ENCODE measurements at places on chromosomes 1 and 21.

- DNase-seq: no peak
These were observed 42.4 kb upstream of the LRRC8C start for GRCh38 chr1:89590341-89591080.

- DNase-seq: no peak
These were observed 27.3 kb upstream of the ACTA1 start for GRCh38 chr1:229461032-229461668.

DNA sequence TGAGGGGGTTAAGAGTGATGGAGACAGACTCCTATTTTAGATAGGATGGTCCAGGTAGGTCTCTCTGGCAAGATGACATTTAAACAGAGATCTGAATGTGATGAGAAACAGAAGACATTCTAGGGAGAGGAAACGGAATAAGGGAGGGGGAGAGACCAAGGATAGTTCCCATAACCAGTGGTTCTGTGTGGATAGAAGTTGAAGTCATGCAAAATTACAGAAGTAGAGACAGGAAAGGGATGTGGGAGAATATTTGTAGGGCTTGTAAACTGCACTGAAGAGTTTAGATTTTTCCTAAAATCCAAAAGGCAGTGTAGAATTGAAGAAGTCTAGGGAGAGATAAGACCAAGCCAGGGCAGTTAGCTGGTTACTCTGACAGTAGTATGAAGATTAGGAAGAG lies 200.6 kb downstream of the GRIK1 start:
- no peak for DNase-seq

DNA sequence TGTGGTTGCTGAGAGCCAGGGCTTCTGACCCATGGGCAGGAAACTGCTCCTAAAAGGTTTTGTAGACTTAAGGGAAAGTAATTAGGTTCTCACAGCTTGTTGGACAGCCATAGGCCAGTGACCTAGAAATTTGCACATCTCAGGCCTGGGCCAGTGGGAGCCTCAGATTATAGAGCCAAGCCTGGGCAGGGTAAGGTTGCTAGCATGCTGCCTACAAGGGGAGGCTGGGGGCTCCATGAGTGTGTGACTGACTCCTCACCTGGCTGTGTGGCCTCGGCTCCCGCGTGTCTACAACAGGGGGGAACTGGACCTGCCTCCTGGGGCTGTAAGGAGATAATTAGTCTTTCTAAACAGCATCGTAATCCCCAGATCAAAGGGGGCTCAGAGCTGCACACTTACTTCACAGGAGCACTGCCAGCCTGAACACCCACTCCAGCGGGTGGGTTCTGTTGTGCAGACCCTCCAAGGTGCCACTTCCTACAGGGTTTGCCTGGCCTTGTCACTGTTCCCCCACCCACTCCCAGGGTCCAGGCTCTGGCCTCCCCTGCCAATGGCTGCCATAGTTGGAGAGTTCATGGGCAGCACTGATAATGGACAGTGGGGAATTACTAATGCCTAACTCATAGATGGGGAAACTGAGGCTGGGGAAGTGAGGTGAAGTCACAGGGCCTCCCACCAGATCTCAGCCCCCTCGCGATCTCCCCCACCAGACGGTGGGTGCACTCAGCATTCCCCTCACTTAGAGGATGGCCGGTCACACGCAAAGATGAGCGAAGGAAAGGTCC lies 230.4 kb upstream of the TMEM51 start:
- no peak for DNase-seq

DNA sequence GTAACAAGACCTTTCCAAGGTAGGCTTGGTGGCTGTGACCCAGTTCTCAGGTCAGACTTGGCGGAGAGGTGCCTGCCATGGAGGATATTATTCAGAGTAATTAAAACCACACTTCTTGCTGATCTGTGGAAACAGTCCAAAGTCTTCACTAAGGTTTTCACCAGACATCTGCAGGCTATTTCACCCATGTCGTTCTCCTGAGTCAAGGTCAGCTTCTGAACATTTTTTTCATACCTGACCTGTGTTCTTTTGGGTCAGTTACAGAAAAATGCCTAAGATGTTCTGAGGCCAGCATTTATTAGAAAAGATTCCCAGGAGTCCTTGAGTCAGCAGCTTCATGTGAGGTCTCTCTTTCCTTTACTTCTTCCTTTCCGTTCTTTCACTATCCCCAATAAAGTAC lies 54.9 kb downstream of the RGL1 start:
- no peak for DNase-seq

GRCh38 chr21:42039470-42039901 lies 29.3 kb upstream of the ZBTB21 start:
- no peak for DNase-seq

DNA sequence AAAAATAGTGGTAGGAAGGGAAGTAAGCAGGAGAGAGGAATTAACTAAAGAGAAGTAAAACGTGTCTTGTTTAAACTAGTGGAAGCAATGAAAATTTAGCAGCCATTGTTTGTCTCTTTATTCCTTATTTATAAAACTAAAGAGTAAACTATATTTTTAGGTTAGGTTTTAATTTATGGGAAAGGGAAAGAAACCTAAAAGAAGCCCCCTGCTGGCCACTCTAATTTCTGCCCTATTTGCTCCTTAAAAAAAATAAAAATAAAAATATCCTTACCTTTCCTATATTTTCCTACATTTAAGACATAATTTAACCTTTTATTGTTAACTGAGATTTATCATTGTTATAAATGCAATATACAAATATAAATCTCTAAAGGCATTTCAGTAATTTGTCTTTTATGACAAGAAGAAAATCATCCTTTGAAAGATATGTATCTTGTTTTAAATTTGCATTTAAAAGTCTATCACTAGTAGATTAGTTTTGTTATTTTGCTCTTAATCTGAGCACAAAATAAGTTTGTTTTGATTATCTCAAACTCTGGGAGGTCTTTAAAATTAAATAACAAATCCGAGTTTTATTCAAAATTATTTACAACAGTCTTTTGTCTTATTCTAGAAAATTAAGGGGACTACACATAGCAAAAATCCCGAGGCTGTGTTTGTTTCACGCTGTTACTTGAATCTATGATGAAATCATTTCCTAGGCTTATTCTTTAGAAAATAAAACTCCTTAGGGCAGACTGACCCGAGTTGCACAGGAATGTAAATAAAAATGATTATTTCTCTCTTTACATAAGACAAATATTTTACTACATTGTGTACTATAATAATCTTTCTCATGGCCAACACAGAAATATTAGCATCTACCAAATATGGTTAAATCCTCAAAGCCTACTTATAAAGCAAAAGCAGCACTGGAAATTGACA lies 201.7 kb downstream of the NRIP1 start:
- peak; percentile 37 for DNase-seq

DNA sequence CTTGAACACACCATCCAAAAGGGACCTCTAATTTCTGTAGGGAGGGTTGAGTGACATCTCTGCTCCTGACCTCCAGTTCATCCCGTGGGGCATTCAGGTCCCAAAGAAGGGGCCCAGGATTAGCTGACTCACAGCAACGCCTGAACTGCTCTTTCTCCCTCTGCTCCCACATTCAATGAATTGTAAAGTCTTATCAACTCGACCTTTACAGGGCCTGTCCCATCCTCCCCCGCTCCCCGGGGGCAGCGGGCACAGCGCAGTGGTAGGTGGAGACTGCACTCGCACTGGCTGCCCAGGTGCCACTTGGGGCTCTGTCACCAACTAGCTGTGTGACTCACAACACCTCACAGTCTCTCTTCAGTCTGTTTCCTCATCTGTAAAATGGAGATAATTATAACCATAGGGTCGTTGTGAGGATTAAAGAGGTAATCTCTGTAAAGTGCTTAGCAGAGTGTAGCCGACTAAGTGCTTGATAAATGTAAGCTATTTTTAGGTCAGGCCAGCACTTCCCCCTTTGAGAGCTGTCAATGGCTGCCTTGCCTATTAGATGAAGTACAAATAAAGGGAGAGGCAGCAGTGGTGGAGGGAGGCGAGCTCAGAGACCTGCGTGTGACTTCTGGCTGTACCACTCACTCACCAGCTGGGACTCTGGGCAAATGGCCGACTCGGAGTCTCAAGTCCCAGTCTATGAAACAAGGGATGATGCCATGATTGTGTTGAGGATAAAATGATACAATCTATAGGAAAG lies 637 bp upstream of the MYBPHL start:
- DNase-seq: no peak

DNA sequence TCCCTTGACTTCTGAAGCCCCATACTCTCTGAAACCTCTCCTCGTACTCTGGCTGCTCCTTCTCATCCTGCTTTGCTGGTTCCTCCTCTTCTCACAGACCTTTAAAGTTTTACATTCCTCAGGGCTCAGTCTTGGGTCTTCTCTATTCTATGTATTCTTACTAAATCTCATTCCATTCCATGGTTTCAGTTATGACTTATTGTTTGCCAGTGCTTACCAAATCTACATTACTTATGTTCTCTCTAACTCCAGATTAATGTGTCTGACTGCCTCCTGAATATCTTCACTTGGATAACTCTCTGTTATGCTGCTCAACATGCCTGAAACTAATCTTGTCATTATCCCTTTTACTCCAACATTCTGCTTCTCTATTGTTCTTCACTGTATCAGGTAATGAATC lies 5.4 kb upstream of the SLC35D1 start:
- DNase-seq: no peak

GRCh38 chr21:16912075-16912474 lies 600.8 kb upstream of the CXADR start:
- DNase-seq: no peak

DNA sequence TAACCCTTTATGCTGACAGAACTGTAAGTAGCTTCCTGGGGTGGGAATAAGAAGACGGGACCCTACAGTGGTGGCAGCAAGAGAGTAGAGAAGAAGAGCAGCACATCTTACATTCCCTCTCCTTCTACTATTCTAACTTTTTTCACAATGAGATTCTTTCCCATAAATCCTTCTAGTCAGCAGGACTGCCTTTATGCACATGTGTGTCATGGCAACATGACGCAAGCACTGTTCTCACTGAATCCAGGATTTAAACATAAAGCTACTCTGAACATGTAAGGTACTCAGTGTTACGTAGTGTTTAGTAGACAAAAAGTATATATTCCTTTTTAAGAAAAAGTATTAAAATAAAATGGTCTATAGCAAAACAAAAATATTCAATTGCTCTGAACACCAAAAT lies 309.7 kb upstream of the LYPLAL1 start:
- DNase-seq: no peak

DNA sequence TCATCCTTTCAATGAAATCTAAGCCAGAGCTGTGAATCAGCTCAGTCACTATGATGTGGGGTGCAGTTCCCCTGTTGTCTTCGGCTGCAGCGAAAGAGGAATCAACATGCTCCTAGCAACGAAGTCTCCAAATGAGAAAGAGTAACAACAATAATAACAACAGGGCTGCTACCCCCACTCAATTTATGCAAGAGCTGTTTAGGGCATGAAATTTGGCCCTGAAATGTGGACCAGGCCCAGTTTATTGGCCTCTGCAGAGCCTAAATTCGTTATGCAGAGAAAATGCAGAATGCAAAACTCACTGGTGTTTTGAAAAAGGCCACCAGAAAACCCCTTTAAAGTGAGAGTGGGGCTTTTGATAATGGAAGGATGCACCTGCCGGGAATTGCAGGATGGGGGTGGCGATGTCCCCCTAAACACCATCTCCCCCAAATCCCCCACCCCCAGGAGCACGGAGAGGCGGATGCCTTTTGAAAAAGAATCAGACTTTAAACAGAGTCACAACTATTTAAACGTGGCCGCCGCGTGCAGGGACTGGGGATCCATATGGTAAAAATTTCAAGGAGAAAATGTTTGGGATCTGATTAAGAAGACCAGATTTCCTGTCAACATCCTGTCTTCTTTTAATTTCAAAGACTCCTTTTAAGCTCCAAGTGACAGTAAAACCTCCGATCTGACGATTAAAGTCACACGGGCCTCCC lies 1.9 kb downstream of the RUNX3 start:
- peak; percentile 16 for DNase-seq

GRCh38 chr1:99645203-99645602 lies 710 bp upstream of the PALMD start:
- peak; percentile 33 for DNase-seq

- no peak for DNase-seq
These were observed 96.9 kb downstream of the COP1 start for GRCh38 chr1:176110203-176110602.

GRCh38 chr1:14571810-14572767 lies 26.4 kb upstream of the KAZN start:
- no peak for DNase-seq

DNA sequence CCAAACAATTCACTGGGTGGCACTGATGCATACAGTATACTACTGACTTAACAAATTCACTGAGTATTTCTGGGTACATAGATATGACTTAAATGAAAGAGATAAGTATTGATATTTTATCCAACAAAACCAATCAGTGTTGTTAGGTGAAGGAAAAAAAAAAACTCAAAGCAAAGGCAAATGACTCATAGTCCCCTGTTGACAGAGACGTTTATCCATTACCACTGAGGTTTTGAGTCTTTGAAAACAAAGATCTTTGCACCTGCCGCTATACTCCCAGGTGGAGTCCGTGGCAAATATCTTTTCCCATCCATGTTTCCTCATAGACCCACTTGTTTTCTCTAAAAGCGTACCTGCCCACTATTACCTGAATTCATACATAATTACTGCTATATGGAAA lies 18.4 kb downstream of the DYNLT5 start:
- DNase-seq: no peak

DNA sequence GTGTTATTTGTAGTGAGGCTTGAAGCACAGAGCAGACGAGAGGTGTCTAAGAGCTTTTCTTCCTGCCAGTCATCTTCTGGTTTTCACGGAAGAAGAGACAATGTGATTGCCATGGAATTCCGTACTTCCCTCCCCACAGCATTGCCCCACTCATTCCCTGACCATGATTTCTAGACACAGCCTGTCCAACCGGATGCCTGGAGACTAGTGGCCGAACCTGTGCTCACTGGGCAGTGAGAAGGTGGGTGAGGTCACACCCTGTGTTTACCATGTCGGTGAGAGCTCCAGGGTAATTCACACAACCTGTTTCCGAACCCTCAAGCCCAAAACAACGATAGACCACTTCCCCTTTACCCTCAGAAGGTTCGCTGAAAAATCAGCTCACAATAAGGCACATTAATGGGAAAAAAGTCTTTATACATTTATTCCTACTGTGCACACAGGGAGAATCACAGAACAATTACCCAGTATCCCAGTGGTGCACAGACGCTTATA lies 271.9 kb upstream of the FMN2 start:
- DNase-seq: no peak

GRCh38 chr1:38657207-38657840 lies 202.2 kb downstream of the RRAGC start:
- no peak for DNase-seq

DNA sequence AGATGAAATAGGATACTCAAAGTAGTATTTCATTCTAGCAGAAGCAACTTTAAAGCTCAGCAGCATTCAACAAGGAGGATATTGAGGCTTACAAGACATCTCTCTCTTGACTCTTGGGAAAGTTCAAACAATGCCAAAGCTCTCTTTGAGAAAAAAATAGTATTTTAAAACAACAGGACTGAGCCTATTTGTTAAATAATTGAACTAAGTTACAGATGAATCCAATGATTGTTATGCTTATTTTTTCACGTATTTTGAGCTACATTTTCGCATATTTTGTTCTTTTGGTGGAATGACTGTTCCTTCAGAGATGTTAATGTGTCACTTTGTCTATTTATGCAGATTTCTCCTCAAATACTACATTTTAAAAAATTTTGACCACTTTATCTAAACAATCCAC lies 200.7 kb downstream of the KCTD3 start:
- DNase-seq: no peak

GRCh38 chr1:151237678-151238466 lies 16.7 kb upstream of the PSMD4 start:
- no peak for DNase-seq

All from kidney capillary endothelial cell (primary cell).